ENCODE measurements at places on chromosomes 1 and 21.
A peak's percentile ranks its signal among the peaks of the same experiment; 100 is the strongest.

DNA sequence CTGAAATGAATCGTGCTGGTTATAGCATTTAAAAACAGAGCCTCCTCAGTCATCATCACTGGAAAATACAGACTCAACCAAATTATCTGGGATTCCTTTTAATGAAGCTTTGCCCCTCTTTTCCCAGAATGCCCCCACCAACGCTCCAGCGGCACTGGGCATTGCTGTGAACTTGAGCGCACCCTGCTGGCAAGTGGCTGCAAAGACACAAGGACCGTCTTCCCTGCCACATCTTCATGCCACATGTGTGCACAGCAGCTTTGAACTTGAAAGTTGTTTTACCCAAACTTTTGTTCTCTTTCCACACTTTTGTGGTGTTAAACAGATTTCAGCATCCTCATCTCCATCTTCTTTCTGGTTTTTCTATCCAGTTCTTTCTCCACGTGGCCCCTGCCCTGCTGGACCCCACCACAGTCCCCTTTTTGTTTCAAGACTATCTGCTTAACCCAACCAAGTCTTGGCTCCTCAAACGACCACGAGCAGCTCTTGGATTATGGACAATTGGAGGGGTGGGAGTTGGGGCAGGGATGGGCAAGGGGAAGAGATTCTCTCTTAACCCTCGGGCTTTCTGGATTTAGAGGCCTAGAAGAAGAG is 12.8 kb upstream of the LMX1A start:
- DNase-seq = peak; percentile 62

- DNase-seq = no peak
Observed at GRCh38 chr1:166017395-166017794, 149.4 kb downstream of the FAM78B start.

DNA sequence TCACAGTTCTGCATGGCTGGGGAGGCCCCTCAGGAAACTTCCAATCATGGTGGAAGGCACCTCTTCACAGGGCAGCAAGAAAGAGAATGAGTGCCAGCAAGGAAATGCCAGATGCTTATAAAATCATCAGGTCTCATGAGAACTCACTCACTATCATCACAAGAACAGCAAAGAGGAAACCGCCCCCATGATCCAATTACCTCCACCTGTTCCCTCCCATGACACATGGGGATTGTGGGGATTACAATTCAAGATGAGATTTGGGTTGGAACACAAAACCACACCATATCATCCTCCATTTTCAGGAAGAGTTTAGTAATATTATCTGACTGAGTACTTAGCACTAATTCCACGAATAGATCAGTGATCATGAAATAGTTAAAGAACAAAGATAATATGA is 244.2 kb downstream of the LMO4 start:
- DNase-seq = no peak

DNA sequence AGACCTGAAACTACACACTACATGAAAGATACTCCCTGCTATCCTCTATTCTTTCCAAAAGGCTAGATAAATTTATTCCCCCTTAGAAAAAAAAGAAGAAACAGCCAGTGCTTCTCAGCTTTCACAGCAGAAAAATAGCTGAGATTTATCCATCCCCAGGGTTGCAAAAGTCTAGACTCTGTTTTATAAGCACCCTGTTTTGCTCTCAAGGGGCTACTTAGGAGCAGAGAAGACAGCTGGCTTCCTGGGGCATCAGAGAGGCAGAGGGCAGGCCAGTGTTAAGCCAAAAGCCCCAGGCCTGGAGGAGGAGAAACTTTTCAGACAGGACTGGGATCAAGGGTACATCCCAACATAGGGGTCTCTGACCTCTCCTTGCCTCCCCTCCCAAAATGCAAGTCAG is 3.9 kb downstream of the LAMB3 start:
- no peak for DNase-seq

DNA sequence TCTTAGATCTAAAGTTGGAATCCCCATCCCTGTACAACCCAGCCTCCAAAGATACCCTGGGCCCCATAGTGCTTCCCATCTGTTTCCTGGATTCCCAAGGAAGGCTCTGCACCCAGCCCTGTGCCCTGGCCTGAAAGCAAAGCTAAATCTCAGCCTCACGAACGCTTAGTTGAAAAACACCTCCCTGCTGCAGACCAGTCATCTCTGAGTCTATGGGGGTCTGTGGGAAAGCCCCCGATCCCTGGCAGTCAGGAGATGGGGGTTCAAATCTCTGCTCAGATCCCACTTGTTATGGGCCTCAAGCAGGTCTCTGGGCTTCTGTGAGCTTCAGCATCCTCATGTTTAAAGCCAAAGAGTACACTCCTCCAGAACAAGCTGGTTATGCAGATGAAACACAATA is 210.5 kb upstream of the GRIK3 start:
- no peak for DNase-seq

DNA sequence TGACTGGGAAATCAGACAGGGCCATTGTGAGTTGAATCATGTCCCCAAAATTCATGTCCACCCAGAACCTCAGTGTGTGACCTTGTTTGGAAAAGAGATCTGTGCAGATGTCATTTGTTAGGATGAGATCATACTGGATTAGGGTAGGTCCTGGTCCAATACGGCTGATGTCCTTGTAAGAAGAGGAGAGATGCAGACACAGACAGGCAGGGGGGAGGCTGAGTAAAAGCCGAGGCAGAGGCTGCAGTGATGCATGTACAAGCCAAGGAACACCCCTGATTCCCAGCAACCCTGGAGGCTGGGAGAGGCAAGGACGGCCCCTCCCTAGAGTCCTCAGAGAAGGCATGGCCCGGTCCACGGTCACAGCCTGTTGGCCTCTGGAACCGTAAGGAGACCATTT is 15.9 kb upstream of the NPPB start:
- DNase-seq = no peak

DNA sequence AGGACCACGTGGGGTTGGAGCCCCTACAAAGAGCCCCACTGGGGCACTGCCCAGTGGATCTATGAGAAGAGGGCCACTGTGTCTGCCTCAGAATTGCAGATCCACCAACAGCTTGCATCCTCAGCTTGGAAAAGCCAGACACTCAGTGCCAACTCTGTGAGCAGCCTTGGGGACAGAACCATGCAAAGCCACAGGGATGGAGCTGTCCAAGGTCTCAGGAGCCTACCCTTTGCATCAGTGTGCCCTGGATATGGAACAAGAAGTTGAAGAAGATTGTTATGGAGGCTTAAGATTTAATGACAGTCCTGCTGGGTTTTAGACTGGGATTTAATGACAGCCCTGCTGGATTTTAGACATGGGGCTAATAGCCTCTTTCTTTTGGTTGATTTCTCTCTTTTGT is 1670.9 kb downstream of the PLA2G4A start:
- DNase-seq = no peak

GRCh38 chr1:87108228-87108627 is 193.8 kb downstream of the HS2ST1 start:
- no peak for DNase-seq

GRCh38 chr1:183841950-183842794 is 37.3 kb downstream of the RGL1 start:
- peak; percentile 7 for DNase-seq

DNA sequence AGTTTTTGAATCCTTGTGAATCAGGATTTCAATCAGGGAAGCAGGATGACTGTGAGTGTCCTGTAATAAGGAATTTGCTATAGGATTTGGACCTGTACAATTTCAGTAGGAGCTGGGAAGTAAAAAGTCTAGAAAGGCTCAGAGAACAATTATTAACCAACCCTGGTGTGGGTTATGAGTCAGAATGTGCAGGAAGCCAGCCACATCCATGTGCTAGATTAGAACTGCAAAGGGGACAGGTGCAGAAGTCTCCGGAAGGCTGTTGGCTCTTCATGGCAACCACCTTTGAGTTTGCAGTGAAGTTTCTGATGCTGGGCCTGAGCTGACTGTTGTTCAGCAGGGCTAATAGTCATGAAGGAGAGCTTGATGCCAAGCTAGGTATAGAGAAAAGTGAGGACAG is 70.7 kb downstream of the SPATA46 start:
- DNase-seq = no peak

- DNase-seq = no peak
Observed at GRCh38 chr1:9875636-9876000, 34.5 kb downstream of the CTNNBIP1 start.

GRCh38 chr1:79738101-79738500 is 731.6 kb upstream of the ADGRL4 start:
- no peak for DNase-seq

DNA sequence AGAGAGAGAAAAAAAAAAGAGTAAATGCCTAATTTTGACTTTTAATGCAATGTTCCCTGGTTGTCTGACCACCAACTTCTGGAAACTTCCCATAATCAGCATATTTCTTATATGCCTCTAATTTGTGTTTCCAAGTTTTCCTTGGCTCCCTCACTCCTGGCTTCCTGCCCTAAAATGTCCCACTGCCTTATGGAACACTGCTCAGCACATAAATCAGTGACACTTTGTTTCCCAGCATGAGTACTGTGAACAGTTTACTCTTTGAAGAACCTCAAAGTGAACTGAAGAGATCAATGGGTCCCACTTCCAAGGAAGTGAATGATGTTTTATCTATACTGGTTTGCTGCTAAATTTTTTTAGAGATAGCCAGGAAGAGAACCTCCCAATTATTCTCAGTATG is 271.3 kb upstream of the PRMT6 start:
- no peak for DNase-seq

- no peak for DNase-seq
Observed at GRCh38 chr1:93979718-93980319, 70.6 kb upstream of the GCLM start.

DNA sequence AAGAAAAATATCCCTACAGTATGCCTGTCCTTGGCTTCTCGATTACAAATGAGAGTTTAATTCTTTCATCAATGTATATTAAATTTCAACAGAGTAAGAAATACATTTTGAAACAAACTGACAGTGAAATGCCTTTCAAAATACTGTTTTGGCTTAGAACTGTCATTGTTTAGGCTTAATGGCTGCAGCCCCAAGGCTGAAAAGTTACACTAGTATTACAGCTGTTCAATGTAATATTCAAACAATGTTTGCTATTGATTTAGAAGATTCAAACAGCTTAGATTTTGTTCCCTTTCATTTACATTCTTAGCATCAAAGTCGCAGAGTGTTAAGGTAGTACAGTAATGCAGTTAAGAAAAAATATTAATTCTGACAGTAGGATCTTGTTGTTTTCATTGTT is 882.9 kb upstream of the ADGRL2 start:
- no peak for DNase-seq

- peak; percentile 71 for DNase-seq
Observed at GRCh38 chr1:25037174-25038074, 107.3 kb upstream of the RUNX3 start.

DNA sequence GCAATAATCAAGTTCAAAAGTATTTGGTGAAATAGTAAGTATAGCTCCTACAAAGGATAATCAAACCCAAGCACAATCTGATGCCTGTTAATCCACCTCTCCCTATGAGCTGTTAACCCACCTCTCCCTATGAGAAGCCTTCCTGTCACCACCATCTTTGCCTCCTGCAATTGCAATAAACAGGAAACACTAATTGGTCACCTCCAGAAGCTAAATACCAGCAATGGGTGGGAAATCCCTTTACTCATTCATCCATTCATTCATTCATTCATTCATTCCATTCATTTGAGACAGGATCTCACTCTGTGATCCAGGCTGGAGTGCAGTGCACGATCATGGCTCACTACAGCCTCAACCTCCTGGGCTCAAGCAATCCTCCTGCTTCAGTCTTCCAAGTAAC is 132.8 kb downstream of the RERE start:
- DNase-seq = no peak

- no peak for DNase-seq
Observed at GRCh38 chr1:32998997-32999396, 34.4 kb upstream of the RNF19B start.

GRCh38 chr1:43763497-43763973 is 56.2 kb downstream of the ST3GAL3 start:
- DNase-seq = peak; percentile 56

GRCh38 chr1:155050560-155051341 is at the start of gene ADAM15:
ADAM15 (plus strand) TSS chr1:155051316; CDS start chr1:155051387, 71 bp downstream.
- peak; percentile 98 for DNase-seq

- no peak for DNase-seq
Observed at GRCh38 chr1:223738465-223739365, 26.4 kb downstream of the CAPN2 start.

DNA sequence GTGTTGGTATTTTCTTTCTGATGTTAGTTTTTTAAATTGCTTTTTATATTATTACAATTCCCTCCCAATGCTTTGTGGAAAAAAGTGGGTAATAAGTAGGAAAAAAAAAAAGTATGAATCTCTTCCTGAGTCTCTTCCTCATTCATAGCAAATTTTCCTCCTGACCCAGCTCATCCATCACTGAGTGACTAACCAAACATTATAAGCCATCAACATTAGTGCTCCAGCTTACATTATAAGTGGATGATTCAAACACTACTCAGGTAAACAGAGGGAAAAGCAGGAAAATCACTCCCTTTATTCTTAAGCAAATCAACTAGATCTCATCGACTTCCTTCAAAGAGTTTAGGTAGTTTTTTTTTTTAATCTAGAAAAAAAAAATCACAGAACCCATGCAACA is 15.4 kb upstream of the SAMD13 start:
- no peak for DNase-seq

DNA sequence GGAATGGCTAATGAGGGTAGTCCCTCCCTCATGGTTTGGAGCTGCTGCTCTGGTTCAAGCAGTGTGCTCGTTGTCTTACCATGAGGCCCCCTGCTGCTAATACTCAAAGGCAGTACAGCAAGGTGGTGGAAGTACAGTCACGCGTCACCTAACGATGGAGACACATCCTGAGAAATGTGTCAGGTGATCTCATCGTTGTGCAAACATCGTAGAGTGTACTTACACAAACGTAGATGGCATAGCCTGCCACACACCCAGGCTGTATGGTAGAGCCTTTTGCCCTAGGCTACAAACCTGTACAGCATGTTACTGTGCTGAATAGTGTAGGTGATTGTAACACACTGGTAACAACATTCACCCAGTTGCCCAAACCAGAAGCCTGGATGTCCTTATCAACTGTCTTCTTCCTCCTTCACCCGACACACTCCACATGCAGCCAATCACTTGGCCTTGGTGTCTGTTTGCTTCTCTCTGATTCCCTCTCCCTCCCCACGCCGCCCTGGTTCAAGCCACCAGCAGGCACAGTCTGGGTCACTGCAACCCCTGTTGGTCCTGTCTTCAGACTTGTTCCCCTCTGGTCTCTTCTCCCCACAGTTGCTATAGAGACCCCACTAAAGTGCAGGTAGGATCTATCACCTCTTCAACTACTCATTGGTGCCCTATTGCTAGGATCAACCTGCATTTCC is 6.0 kb upstream of the KCNA2 start:
- DNase-seq = no peak

DNA sequence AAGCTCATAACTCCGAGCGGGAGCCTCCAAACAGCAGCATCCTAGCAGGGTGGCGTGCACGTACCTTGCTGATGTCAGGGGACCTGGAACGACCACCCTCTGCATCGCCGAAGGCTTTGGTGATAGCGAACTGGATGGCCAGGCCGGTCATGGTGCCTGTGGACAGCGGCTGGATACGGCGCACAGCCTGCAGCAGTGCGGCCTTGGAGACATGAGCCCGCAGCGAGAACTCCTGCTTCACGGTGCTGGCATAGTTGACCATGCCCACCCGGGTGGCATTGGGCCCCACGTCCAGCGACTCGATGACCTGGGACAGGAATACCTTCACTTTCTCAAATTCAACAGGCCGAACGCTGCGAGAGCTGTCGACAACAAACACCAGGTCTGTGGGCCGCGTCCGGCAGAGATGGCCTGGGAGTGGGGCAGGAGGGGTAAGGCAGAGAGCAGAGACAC is 2.0 kb downstream of the MATN1 start:
- no peak for DNase-seq

GRCh38 chr1:48405940-48406339 is 66.1 kb downstream of the SPATA6 start:
- no peak for DNase-seq

Data from HuH-7 (cell line).